Peyer's patch (tissue), 4 donors: ENCODE measurements at places on chromosomes 4 and X.

DNA sequence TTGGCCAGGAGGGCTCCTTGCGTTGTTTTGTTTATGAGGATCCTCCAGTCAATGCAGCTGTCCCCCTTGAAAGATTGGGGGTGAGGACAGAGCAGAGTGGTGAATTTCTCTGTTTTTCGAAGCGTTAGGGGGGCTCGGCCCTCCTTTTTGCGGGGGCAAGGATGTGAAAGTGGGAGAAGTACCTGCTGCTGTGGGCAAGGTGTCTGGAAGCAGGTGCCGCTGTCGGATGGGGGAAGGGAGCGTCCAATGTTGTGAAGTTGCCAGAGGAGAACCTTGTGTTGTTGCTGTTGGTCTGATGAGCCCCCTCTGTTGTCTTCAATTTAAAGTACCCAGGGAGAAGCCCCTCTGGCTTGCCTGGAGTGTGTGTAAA is 613 bp downstream of the GLRB start:
- no peak for DNase-seq
- no peaks in the 10 kb centered on the region for H3K27me3 ChIP-seq
- H3K4me3 ChIP-seq: peak overlapping the region; percentile 37
- no peak overlapping the region for H3K27ac ChIP-seq
- H3K36me3 ChIP-seq: no peaks in the 10 kb centered on the region

GRCh38 chr4:14829795-14830194 is 172.5 kb upstream of the CPEB2 start:
- no peaks in the 10 kb centered on the region for H3K36me3 ChIP-seq
- no peak overlapping the region for H3K4me3 ChIP-seq
- no peak for DNase-seq
- no peaks in the 10 kb centered on the region for H3K4me1 ChIP-seq
- H3K27me3 ChIP-seq: no peaks in the 10 kb centered on the region
- H3K27ac ChIP-seq: no peak overlapping the region

DNA sequence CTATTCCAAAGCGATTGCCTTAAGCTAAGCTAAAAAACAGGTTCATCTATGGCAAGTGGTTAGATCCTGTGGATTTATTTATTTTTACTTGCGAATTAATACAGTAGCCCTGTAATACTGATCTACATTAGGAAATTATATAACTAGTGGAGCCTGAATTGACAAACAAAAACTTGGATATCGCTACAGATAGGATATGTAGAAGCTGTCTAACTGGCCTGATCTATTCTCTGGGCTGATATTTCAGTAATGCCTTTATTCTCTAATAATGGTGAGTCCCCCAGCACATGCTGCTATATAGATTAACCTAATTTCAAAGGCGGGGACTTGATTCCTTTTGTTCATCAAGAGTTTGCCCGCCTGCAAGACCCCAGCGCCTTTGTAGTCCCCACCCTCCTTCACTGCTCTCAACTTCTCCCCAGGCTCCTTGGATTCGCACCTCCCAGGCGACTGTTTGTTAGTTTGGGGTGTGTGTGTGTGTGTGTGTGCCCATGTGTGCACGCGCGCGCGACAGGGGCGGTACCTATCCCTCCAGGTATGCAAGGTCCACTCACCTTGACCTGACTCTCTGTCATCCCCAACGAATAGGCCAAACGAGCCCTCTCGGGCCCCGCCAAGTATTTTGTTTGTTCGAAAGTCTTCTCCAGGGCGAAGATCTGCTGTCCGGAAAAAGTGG is 3.8 kb downstream of the NKX6-1 start:
- H3K27ac ChIP-seq: no peak overlapping the region
- no peak for DNase-seq
- no peak overlapping the region for H3K4me3 ChIP-seq
- H3K4me1 ChIP-seq: peaks cover 6% of the 10 kb centered on the region

DNA sequence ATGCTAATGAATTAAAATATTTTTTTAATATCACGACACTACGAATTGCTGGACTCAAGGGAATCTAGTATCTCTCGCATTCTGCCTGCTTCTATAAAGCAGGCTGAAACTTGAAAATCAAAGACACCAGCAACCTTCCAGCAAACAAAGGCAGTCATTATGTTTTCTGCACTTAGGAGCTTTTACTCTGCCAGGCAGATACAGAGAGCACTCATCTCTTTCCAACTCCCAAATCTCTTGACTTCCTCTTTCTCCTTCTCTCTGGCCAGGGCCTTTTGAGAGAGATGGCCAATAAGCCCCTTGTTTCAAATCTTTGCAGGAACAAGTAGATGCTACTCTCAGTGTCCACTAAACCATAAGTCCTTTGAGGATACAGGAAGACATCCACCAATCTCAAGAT is 95.2 kb upstream of the KLF3 start:
- H3K4me1 ChIP-seq: no peaks in the 10 kb centered on the region
- no peak overlapping the region for H3K27ac ChIP-seq
- H3K4me3 ChIP-seq: no peak overlapping the region
- H3K27me3 ChIP-seq: no peaks in the 10 kb centered on the region
- DNase-seq: no peak
